ENCODE measurements at places on chromosomes 2 and 18.

DNA sequence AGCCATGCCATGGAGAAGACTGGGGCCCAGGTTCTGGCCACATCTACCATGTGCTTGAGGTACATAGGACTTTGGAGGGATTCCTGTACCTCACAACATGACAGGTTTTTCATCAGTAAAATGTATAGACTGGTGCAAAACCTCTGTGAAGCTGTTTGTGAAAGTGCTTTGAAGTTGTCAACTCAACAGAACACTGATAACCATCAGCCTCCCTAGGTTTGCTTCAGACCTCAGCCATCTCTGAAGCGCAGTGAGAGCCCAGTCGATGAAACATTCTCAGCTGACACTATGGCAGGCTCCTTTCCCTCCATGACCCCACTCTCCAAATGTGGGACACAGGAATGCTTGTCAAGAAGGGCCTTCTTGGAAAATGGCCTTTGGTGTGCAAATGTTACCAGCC, 38.6 kb downstream of the STK25 start:
- DNase-seq, result no peak

DNA sequence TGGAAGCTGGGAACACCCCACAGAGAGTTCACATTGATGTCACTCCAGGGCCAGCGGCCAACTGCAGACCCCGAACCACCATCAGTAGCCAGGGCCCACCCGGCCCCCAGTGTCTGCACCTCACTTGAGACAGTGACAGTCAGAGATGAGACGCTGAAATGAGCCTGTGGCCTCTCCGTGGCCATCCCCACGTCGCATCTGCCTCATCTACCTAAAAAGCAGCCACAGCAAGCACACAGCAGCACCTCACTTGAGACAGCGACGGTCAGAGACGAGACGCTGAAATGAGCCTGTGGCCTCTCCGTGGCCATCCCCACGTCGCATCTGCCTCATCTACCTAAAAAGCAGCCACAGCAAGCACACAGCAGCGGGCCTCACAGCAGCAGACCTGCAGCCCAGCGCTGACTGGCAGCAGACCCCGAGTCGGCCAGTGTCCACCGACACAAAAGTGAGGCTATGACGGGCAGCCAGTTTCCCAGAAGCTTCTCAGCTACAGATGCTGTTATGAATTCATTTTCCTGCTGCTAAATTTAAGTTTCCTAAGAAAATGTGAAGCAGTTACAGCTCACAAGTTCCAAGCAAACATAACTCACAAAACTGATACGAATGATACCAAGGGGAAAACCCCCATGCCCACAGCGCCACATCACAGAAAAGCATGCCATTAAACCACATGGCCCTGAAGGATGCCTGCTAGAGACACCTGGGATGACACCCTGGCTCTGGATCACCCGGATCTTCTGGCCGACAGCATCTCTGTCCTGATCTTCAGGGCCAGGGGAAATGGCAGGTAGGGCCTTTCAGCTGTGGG, 27.7 kb downstream of the SNORC start:
- DNase-seq, result no peak

GRCh38 chr2:199464606-199465352, 7.0 kb upstream of the SATB2 start:
- DNase-seq, result no peak

- no peak for DNase-seq
Measured at GRCh38 chr18:48392268-48392667, 16.9 kb downstream of the ZBTB7C start.

GRCh38 chr2:149921911-149922616, 334.5 kb upstream of the MMADHC start:
- no peak for DNase-seq

DNA sequence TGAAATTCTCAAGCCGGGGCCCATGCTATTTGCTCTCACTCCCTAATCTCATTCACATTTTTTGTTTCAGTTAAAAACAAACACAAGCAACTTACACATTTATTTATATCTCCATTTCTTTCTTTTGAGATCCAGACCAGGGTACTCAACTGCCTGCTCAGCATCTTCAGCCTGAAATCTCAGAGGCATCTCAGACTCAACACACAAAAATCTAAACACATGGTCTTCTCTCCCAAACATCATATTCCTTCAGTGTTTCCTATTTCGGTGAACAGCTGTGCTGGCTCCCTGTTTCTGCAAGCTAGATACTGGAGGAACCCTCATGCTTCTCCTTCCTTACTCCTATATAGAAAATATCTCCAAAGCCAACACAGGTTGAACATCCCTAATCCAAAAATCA, 11.3 kb upstream of the RTTN start:
- no peak for DNase-seq

DNA sequence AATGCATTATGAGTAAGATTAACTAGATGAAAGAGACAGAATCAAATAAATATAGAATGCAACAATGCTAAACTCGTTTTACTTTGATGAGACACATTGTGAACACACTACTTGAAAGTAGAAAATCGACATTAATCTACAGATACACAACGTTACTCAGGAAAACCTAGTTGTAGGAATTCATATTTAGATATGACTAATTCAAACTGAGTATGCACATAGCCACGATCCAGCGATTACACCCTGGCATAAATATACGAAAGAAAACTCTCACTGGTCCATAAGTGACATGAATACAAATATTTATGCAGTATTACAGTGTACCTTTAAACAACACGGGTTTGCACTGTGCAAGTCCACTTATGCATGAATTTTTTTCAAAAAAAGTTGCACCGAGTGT, 485.6 kb downstream of the TMX3 start:
- DNase-seq, result no peak

DNA sequence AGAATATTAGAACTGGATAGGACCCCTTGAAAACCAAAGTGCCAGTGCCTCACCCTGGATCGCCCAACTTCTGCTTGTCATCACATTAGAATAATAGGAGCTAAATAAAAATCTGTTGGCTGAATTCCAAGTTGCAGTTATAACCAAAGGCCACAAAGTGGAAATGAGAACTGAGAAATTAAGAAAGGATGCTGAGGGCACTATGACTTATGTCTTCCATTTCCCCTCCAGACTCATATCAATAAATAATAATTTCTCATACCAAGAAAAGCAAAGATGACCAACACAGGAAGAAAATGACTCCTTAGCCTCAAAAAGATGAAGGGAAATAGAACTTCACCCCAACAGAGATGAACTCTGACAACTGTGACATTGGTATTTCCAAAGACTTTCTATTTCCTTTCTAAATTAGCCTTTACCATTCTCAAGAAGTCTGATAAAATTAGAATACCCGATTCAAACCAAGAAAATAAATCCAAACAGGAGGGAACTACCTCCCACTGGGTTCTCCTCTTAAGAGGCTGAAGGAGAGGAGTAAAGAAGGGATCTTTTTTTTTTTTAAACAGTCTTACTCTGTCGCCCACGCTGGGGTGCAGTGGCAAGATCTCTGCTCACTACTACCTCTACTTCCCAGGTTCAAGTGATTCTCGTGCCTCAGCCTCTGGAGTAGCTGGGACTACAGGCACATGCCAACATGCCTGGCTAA, 46.5 kb upstream of the EPG5 start:
- no peak for DNase-seq

GRCh38 chr2:33588232-33588631, 10.9 kb downstream of the FAM98A start:
- no peak for DNase-seq

DNA sequence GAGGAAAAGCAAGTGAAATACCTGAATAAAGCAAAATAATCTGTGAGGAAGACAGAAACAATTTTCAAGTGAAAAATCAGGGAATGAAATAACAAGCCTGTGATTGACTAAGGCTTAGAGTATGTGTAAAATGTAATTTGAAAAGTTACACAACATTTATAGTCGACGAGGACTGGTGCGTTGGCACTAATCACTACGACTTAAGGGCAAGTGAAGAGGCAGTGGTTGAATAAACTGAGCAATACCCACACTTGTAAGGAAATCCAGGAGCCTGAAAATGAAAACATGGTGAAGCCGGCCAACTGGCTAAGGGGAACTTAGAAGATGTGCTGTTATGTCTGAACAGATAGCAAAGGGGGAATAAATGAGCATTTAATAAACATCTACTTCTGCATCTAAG, 13.4 kb downstream of the DOK1 start:
- DNase-seq, result no peak

DNA sequence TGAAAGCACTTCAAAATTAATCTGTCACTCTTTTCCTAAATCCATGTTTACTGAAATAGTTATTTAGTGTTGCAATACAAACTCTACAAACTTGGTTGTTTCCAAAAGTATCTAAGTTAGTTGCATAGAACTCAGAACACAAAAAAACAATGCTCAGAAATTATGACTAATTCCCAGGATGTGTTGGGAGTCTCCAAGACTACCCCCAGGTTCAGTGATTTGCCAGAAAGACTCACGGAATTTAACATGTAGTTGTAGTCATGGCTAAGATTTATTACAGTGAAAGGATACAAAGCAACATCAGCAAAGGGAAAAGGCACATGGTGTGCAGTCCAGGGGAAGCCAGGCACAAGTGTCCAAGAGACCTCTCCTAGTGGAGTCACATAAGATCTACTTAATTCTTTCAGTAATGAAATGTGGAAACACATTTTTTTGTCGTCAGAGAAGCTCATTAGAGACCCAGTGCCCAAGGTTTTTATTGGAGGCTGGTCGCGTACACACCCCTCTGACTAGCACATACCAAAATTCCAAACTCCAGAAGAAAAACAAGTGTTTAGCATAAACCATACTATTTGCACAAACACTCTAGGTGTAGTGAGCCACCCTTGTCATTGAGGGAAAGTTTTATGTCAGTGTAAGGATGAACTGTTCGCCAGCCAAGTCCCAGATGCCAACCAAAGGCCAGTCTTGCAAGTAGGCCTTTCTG, 43.3 kb upstream of the CYP20A1 start:
- DNase-seq, result no peak

GRCh38 chr2:215579809-215580208, 143.9 kb upstream of the FN1 start:
- no peak for DNase-seq

- no peak for DNase-seq
Measured at GRCh38 chr2:233256048-233256447, 4.6 kb downstream of the ATG16L1 start.

GRCh38 chr2:151637271-151637781, 97.0 kb downstream of the NEB start:
- DNase-seq, result no peak

DNA sequence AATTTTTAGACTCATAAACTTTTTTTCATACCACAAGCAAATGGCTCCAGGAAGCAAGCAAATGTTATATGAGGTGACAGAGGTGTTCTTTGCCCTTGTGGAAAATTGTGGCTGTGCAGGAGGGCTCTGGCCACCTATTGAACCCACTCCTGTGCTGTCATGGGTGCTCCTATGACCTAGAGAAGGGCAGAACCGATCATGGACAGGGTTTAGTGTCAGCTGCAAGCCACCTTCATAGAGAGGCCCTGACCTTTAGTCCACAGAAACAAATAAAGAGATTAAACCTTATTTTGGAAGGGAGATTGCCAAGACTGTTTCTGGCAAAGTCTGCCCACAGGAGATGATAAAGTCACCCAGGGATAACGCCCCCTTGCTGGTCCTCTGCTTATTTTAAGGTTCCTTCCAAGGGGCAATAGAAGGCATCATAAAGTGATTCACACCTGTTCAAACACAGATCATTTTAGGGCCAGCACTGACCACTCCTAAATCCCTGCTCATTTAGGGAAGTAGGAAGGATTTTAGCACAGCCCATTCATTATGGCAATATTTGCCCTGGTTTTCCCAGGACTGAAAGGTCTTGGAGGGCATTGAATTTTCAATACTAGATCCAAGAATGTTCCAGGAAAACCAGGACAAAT, 26.1 kb upstream of the STAT4 start:
- DNase-seq, result no peak

DNA sequence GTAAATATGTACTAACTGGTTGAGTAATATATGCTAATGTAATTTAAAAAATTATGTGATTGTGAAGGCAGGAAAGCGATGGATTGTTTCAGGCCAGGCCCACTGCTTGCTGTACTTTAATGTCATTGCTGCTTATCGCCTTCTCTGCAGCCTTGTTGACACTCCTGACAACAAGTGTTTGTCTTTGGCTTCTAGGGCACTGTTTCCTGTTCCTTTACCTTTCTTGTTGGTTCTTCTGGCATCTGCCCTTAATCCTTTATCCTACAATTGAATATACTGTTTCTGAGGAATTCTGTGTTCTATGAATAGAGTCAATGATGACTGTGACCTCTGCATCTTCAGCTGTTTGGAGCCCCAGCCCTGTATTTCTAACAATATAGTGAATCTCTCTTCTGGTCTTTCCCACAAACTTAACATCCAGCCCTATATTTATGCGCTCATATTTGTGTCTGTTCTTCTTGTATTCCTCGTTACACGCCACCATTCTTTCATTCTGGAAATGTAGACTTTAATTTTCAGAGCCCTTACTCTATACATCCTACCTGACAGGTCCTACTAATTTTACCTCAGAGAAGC, 17.6 kb downstream of the ACSL3 start:
- no peak for DNase-seq

- no peak for DNase-seq
Measured at GRCh38 chr2:71697106-71698004, 244.0 kb downstream of the DYSF start.

DNA sequence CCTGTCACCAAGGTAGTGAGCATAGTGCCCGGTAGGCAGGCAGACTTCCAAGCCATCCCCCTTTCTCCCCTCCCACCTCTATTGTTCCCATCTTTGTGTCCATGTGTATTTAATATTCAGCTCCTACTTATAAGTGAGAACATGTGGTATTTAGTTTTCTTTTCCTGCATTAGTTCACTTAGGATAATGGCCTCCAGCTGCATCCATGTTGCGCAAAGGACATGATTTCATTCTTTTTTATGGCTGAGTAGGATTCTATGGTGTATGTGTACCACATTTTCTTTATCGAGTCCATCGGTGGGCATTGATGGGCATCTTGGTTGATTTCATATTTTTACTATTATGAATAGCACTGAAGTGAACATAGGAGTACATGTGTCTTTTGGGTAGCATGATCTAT, 35.3 kb downstream of the MMADHC start:
- DNase-seq, result no peak

GRCh38 chr2:98315957-98316356, 30.3 kb upstream of the CNGA3 start:
- DNase-seq, result no peak

DNA sequence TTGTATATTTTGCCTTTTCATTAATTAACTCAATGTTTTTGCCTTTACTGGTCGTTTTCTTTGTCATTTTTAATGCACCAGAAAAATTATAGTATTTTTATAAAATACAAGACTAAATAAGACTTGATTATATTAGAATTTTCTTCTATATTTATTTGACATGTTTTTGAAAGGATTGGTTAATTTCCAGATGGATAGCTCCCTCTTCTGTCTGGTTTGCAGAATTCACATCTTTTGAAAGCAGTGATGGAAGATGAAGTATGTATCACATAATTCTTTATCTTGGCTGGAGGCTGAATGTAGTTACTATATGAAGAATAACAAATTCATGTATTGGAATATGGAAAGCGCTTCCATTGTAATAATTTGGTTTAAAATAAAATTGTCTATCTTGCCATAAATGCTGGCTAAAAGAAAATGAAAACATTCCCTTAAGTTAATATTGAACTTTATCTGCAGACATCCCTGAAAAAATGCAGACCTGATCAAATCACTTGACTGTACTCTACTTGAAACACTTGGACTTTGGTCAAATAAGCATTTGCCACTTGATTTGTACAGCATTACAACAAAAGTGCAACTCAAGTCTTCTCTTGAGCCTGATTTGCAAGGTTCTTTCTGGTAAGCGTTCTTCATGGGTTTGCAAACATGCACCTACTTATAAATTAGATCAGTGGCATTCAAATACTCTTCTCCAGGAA, 86.3 kb upstream of the EFEMP1 start:
- DNase-seq, result peak; percentile 27

- no peak for DNase-seq
Measured at GRCh38 chr2:178650554-178650953, 156.7 kb downstream of the TTN start.
